M059J (cell line): ENCODE measurements at places on chromosomes 6 and 20. TPM values are rescaled to one million over a fixed set of nuclear protein-coding genes. Genes with fewer than 3 reads are reported as not detected.

- DNase-seq: peak; percentile 93
These were observed 66.6 kb downstream of the TNFAIP3 start for GRCh38 chr6:137933696-137934095.

DNA sequence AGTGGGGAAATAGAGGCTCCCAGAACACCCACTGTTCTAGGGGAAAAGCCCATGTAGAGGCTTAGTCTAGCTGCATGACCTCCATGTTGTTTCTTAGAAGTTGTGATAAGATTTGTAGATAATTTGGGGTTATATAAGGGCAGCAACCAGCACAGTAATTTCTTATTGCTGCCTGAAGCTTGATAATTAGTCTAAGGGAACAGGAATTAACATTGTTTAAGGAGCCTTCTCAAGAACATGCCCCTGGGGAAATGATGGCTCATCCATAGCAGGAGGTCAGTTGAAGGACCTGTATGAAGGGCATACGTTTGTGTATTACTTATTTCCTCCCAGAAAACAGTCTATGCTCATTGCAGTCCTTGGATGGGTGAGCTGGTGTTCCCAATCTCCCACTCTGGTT, 170.7 kb upstream of the SCGN start:
- no peak for DNase-seq

DNA sequence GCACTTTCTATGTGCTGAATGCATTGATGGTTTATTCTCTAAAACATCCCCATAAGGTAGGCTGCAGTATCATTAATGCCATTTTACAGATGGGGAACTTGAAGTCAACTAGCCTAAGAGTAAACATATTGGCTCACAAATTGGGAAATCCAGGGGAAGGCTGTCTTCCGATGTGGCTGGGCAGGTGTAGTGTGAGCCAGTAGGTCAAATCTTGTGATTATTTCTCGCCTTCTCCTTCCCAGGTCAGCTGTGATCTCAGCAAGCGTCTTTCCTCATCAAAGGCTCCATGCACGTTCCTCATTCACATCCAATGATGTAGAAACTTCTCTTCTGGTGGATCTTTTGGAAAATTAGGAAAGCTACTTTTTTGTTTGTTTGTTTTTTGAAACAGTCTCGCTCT, 94.1 kb upstream of the SHLD1 start:
- no peak for DNase-seq

DNA sequence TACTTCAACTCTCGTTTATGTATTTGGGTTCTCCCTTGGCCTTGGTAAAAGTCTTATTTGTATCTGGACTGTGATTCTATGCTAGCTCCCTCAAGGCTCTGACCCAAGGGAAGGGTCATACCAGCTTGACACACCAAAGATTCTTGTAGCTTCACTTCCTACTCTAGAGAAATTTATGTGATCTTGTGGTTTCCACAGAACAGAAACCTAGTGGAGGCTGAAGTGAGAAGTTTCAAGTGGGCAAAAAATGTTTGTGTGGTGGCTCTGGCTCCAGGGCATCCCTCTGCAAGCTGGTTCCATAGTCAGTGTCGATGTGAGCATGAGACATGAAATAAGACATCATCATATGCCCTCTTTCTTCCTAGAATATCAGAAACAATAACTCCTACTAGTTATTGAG, 48.1 kb upstream of the TNFRSF21 start:
- DNase-seq: no peak

DNA sequence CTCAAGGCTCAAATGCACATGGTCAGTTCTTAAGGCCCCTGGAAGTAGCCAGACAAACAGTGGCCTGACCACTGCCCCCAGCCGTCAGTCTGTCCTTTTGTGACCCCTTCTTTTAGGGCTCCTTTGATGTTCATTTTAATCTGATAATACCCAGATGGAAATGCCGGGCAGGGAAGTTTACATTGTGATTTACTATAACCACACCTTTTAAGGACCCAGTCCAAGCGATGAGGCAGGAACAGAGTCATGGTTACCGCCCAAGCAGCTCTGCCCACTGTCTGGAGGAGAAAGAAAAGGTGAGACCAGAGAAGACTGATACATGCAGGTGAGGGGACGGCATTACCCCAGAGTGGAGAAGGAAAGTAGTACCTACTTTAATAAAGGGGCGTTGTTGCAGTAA, 110.6 kb downstream of the PLEKHG1 start:
- no peak for DNase-seq

DNA sequence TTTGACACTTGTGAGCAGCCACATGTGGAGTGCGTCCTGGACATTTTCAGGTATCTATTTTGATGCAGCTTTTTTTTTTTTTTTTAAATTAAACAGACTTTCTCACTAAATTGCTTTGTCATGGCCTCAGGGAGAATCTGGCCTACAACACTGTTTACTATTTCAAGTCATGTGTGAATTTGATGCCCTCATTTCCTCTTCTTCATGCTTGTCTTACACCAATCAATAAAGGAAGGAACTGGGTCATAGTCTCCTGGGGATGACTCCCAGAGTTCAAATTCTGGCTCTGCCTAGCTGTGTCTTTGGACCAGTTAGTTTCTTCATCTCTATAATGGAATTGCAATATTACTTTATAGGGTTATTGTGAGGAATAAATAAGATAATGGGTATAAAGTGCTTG, 554.1 kb downstream of the PRKN start:
- no peak for DNase-seq

GRCh38 chr6:45552536-45552935, 174.8 kb upstream of the SUPT3H start:
- no peak for DNase-seq

- DNase-seq: peak; percentile 24
These were observed 16.6 kb upstream of the TXLNB start for GRCh38 chr6:139308286-139308916.

DNA sequence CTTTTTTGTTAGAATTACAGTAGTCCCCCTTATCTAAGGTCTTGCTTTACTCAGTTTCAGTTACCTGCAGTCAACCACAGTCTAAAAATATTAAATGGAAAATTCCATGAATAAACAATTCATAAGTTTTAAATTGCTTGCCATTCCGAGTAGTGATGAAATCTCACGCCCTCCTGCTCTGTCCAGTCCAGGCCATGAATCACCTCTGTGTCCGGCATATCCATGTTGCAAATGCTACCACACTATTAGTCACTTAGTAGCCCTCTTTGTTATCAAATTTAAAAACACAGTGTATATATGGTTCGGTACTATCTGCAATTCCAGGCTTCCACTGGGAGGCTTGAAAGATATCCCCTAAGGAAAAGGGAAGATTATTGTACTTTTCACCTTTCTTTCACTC, 164.6 kb upstream of the FAM83B start:
- peak; percentile 86 for DNase-seq

- no peak for DNase-seq
These were observed 191.4 kb downstream of the CENPW start for GRCh38 chr6:126531286-126531685.

DNA sequence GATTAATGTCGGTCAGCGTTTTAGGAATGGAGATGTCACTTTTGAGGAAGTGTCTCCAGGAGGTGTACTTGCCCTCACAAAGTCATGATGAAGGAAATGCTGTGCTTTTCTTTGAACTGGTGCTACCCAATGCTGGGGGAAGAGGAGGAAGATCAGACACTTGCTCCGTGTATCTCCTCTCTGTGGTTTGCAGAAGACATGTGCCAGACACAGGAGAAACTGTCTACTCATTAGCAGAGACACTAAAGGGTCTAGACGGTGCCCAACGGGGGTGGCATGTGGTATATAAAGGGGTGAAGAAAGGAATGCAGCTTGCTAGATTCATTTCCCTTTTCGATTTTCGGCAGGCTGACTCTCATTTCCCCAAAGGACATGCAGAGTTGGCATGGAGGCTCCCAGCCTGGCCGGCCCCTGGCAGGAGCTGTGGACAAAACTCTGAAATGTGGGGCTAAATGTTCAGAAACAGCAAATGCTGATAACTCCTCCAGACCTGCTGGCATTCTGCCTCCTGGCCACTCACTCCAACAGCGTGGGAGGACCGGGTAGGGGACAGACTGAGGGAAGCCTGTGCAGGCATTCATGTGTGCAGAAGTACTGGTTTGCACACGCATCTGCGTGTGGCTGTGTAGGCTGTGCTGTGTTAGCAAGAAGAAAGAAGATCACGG, 59.6 kb upstream of the QKI start:
- DNase-seq: peak; percentile 46

DNA sequence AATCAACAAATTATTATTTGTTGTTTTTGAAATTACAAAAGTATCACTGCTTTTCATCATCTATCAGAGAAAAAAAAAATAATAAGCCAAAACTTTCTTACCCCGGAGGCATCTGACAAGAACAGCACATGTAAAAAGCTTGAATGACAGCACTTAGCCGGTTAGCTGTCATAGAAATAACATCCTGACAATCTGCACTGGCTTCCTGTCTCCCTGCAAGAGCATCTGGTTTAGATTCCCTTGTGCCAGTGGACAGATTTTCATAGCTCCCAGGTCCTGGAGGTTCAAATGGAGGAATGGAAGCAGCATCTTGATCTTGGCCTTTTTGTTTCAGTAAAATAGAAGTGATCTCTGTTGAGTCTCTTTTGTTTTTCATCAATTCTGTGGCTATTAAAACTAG, 74.8 kb downstream of the HACE1 start:
- DNase-seq: peak; percentile 9

DNA sequence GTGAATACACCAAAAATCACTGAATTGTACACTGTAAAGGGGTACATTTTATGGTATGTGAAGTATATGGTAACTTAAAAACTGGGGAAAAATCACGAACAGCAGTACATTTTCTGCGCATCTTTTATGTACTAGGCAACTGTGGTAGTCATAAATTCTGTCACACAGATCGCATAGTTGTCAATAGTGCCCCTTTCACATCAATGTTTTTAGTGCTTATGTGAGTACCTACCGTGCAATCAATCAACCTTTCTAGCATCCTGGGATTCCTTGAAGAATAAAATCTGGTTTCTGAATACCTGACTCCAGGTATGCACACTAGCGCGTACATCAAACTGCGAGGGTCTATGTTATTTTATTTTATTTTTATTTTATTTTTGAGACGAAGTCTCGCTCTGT, 637 bp upstream of the RPF2 start:
- DNase-seq: peak; percentile 8

- DNase-seq: peak; percentile 35
These were observed 84.7 kb upstream of the ADGRF1 start for GRCh38 chr6:47126647-47127391.

GRCh38 chr20:19649041-19649440, 109.0 kb upstream of the RIN2 start:
- DNase-seq: no peak

GRCh38 chr20:41734506-41734945, 116.3 kb upstream of the CHD6 start:
- DNase-seq: peak; percentile 48

DNA sequence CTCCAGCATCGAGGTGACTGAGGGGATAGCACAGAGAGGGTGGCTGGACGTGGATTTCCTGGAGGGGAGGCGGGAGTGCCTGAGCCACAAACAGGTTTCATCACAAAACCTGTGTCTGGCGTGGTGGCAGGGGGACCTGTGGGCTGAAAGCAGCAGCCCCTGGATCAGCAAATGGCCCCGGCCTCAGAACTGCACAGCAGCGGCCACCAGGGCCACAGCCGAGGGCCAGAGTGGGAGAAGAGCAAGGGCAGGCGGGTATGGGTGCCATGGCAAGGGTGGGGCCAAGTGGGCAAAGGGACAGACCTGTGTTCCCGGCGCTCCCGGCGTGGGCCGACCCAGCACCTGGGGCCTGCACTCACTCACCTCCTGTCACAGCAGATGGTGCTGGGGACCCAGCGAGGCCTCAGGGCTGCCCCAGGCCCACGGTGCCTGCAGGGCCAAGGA, 19.0 kb downstream of the NTSR1 start:
- DNase-seq: no peak

DNA sequence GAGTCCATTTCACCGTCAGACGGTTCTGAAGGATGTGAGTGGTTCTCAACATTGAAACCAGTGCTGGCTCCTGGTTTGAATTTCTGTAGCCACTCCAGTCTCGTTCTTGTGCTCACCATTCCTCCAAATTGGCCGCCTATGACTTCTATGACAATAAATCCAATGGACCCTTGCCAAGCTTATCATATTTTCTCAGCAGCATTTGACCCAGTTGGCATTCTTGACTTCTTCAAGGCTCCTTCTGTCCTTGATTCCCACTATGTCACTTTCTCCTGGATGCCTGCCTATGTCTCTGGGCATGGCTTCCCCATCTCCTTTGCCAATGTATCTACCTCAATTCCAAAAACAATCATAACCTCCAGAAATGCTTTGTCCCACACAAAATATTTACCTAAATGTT, 756.0 kb upstream of the NRSN1 start:
- DNase-seq: no peak

GRCh38 chr6:67331304-67331703, 1303.8 kb upstream of the ADGRB3 start:
- no peak for DNase-seq

DNA sequence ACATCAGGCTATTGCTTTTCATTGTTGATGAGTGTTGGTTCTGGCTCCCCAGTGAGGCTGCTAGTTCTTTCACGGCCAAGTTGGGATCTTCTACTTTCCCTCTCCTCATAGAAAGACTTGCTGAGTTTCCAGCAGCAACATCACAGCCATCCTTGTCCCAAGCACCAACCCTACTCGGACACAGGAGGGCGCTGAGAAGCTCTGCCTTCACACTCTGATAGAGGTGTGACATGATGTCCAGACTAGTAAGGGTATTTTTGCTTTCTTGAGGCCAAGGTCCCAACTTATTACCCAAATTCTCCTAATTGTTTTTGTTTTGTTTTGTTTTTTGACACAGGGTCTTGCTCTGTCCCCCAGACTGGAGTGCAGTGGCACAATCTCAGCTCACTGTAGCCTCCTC, 3.0 kb upstream of the GCM1 start:
- peak; percentile 43 for DNase-seq

POM121L2 gene
- total RNA-seq: not detected in 2 replicates

PRSS16 gene
- 2.9 and 5.4 TPM in 2 replicates for total RNA-seq

CLPSL1 gene
- total RNA-seq: not detected in 2 replicates

IL17A gene
- total RNA-seq: not detected in 2 replicates

DUSP15 gene
- total RNA-seq: 0.91 and 3.2 TPM in 2 replicates

IPCEF1 gene
- total RNA-seq: 0.32 and 1.6 TPM in 2 replicates

GABRR1 gene
- not detected in 2 replicates for total RNA-seq

CTCFL gene
- total RNA-seq: not detected in 2 replicates

IL17F gene
- total RNA-seq: not detected in 2 replicates
